ENCODE measurements at places on chromosomes 4 and X.

DNA sequence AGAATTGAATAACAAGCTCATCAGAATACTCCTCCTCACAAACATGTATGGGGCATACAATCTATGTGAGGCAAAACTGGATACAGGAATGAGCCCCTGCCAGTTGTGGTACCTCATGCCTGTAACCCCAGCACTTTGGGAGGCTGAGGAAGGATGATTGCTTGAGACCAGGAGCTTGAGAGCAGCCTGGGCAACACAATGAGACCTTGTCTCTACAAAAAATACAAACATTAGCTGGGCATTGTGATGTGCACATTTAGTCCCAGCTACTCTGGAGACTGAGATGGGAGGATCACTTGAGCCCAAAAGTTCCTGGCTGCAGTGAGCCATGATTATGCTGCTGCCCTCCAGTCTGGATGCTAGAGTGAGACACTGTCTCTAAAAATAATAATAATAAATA is 611.0 kb downstream of the NLGN4X start:
- no peak for DNase-seq

DNA sequence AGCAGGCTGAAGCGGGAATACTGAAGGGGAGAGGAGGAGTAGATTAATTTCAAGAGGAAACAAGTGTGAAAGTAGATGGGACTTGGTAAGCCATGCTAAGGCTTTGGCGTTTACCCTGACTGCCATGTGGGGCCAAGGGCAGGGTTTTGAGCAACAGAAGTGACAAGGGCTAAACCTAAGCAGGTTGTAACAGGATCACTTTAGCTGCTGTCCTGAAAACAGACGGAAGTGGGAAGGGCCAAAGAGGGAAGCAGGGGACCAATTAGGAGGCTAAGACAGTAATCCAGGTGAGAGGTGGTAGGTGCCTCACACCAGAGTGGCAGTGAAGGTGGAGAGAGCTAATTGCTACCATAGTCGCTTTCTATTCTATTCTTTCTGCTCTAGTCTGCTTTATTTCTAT is 166.5 kb downstream of the PJA1 start:
- DNase-seq = no peak

GRCh38 chrX:7828594-7828993 is 14.4 kb upstream of the VCX start:
- DNase-seq = no peak

GRCh38 chr4:44025376-44026020 is 423.1 kb downstream of the KCTD8 start:
- no peak for DNase-seq

- no peak for DNase-seq
These were observed 75.3 kb upstream of the PLAC1 start for GRCh38 chrX:134733591-134733990.

- no peak for DNase-seq
These were observed 374.7 kb downstream of the ANKRD50 start for GRCh38 chr4:124337874-124338273.

- DNase-seq = no peak
These were observed 48.8 kb upstream of the GALNT7 start for GRCh38 chr4:173119818-173120217.

All from stimulated activated CD8-positive, alpha-beta memory T cell treated with anti-CD3 and anti-CD28 coated beads, Interleukin-7, amount 100 ng/mL, for 1 hour (primary cell).